ENCODE measurements at places on chromosomes 7 and 10. TPM values are rescaled to one million over a fixed set of nuclear protein-coding genes. Genes with fewer than 3 reads are reported as not detected.
A peak's percentile ranks its signal among the peaks of the same experiment; 100 is the strongest.

GRCh38 chr10:72893136-72893798 is at the start of gene OIT3:
Gene OIT3, plus strand, starts transcription at chr10:72893739. Its CDS starts 60 bp downstream, at chr10:72893799.
- DNase-seq: no peak

DNA sequence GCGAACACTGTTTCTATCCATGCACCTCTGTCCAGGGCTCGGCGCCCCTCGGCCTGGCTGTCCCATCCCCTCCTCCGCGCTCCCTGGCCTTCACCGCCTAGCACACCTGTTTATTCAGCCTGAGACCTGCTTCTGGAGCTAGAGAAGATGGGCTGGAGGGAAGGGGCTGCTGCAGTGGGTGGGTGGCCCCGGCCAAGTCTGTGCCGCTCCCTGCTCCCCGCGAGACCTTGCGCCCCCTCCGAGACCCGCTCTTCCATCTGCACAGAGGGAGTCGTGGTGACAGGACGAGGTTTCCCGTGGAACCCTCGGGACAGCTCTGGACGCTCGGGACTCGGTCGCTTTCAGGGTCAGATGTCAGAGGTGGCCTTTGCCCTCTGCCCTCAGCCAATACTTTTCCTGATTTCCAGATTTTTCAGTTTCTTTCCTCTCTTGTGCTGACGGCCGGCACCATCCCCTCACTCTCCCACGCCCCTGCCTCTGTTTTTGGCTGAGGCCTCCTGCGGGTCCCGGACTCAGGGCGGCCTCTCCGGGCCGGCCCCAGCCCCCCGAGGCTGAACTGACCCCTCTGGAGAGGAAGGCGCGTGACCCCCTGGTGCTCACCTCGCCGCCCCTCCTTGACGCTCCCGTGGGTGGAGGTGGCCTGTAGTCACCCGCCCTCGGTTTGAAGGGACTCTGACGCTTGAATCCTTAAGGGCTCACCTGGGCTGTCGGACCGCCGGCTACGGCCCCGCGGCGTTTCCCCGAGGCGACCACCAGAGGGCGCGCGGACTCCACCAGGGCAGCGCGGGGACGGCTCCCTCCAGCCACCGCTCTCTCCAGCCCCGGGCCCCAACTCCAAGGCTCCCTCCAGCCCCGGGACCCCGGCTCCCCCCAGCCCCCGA is 15.6 kb downstream of the SHH start:
- peak; percentile 57 for DNase-seq

- no peak for DNase-seq
Measured at GRCh38 chr7:2688409-2689342, 674 bp downstream of the AMZ1 start.

GRCh38 chr10:126663328-126663727 is 7.2 kb downstream of the C10orf90 start:
- DNase-seq: peak; percentile 54

GRCh38 chr7:122995600-122995999 is at the start of gene TAS2R16:
Gene TAS2R16, minus strand, starts transcription at chr7:122995700. Its CDS starts 66 bp downstream, at chr7:122995634.
- no peak for DNase-seq

DNA sequence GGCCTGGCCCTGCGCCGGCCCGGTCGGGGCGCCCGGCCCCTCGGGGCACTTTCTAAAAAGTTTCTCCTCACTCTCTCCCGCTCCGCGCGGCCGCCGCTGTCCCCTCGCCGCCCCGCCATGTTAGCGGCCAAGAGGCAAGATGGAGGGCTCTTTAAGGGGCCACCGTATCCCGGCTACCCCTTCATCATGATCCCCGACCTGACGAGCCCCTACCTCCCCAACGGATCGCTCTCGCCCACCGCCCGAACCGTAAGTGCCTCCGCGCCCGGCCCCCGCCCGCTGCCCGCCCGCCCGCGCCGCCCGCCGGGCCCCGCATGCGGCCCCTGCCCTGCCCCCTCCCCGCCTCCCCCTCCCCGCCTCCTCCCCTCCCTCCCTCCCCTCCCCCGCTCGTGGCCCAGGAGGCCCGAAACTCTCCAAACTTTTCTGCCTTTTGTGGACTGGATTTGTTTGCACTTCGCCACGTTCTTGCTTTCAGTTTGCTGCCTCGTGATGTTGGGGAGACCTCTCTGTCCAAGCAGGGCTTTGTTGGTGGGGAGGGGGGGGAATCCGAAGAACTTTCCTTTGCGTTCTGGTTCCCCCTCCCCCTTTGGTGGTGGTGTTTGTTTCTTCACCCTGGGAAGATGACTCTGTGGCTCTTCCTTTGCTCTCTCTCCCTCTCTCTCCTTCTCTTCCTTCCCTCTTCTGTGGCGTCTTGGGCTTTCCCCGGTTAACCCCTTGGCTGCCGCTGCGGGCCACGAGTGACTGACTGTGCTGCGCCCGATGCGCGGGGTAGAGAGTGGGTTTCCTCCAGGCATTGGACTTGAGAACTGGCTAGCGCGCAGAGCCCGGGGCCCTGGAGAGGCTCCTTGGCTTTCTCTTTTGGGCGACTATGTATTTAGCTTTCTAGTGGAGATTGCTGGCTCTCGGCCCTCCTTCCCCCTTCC is 1.6 kb downstream of the TCF7L2 start:
- peak; percentile 61 for DNase-seq

DNA sequence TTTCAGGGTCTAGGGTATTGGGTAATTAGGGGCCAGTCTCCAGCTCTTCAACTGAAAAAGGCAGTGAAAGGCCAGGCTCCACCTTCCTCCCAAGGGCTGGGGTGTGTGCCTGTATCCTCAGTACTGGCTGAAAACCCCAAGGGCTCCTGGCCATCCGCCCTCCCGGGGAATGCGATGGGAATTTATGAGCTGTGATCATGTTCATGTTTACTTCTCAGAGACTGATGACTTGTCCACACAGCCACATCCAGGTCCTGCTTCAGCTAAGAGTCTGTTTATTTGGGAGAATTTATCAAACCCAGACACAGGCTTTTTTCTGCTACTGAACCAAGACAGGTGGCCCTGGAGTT is 91.7 kb downstream of the CCDC3 start:
- DNase-seq: no peak

GRCh38 chr7:102981451-102981850 is 68.7 kb downstream of the LRRC17 start:
- no peak for DNase-seq

- DNase-seq: no peak
Measured at GRCh38 chr7:4164556-4164955, 517.5 kb upstream of the FOXK1 start.

BICC1 gene
- 5.7 TPM for total RNA-seq

DNA sequence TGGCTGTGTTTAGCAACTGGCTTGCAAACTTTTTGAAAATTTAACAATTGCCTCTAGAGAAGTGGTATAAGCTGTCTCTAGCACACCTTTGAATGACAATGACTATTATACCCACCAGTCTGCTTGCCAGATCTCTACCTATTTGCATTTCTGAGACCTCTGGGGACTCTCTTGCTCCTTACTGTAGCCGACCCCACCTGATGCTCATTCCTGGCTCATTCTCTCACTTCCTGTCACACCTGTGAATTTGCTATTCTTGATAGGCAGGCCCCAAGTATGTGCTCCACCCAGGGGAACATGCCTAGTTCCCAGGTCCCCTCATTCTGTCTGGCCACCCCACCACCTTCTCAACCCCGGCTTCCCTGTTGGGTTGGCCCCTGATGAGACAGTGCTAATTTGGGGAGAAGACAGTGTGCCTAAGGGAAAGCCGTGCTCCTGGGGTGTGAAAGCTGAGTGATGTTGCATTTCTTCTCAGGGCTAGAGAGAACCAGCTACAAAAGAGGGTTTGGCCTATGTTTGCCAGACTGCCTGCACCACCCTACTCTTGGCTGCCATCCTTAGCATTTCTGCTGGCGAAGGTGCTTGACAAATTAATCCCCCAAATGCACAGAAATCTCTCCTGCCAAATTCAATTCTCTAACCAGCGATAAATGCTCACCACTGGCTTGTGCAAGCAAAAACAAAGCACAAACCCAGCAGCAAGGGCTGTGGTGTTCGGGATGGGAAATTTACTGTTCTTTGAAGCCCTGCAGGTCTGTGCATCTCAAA is 138.2 kb downstream of the RPS24 start:
- DNase-seq: no peak

DNA sequence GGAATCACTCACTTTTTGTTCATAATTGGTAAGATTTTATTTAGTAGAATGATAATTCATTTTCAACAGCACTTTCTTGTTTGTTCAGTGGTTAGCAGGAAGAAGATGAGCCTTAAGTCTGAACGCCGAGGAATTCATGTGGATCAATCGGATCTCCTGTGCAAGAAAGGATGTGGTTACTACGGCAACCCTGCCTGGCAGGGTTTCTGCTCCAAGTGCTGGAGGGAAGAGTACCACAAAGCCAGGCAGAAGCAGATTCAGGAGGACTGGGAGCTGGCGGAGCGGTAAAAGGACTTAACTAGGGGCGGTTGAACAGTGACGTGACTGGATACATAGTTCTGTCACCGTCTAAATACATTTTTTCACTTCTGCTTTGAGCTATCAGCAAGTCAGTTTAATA is 31.3 kb downstream of the RABGEF1 start:
- DNase-seq: no peak

DNA sequence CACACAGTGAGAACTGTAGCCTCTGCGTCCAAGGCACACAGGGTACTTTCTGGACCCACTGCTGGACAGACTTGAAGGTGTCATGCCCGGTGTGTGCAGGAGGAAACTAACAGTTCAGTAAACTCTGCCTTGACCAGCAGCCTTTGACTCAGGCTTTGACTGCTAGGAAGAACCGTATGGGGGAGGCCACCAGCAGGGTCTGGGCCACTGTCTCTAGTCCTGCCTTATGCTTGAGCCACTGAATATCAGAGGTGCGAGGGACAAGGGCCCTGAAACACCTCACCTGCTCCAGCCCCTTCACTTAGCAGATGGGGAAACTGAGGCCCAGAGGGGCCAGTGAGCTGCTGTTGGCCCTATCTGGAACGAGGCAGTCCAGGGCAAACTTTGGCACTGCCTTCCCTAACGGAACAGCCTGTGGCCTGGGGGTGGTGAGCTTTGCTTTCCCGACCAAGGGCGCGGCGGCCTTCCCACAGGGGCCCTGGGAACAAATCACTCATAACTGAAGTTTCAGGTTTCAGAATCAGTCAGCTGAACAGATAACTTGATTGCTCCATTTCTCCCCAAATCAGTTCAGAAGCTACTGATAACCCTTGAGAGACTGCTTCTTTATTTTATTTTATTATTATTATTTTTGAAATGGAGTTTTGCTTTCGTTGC is 130.0 kb downstream of the FAM53B start:
- no peak for DNase-seq

DNA sequence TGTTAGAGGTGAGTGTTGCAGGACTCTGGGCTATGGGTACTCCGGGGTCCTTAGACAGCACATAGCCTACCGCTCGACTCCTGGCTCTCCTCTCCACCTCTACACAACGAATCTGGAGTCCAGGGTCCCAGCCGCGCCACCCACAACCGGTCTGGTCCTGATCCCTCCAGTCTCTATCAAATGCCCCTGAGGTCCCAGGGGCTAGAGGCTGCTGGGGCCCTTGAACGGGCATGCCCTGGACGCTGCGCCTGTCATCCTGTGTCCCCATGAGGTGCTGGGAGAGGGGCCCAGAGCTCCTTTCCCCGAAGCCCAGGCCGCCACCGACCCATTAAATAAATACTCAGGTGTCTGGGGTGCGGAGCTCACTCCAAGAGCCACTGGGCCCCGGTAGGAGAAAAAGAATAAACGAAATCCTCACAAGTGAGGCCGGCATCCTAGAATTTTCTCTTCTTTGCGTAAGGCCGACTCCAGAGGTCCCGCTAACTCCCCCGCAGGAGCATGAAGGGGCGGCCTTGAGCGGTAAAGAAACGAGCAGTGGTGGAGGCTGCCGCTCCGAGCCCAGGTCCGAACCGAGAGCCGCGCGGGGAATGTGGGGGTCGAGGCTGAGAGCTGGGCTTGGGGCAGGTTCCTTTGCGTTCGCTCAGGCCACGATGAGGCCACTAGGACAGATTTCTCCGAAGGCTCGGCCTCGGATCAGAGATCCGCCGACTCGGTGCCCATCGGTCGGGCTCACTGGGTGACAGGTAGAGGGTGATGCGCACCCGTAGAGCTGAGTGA is 166.7 kb downstream of the NRF1 start:
- no peak for DNase-seq

GRCh38 chr10:114043532-114044246 is at the start of gene ADRB1:
Gene ADRB1, plus strand, starts transcription at chr10:114043866. Its CDS starts 267 bp downstream, at chr10:114044133.
- peak; percentile 96 for DNase-seq

POLD2 gene
- 78.0 TPM for total RNA-seq

- peak; percentile 82 for DNase-seq
Measured at GRCh38 chr10:17229967-17230682, 2.1 kb downstream of the VIM start.

DNA sequence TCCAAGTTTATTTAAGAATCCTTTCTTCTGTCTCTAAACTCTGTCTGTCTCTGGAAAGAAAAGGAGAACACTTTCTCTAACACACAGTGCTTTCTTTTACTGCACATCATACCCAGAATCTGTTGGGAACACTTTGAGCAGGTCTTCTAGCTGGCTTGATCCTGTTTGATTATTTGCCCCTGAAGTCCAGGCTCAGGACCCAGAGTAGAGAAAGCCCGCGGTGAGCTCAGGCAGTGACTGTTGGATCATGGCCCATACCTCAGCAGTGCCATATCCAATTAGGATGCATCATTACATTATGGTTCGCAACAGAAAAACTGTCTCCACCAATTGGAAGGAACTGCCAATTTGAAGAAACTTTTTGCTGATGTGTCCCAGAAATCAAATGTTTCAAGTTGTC is 51.4 kb downstream of the ATOH7 start:
- DNase-seq: no peak

DNA sequence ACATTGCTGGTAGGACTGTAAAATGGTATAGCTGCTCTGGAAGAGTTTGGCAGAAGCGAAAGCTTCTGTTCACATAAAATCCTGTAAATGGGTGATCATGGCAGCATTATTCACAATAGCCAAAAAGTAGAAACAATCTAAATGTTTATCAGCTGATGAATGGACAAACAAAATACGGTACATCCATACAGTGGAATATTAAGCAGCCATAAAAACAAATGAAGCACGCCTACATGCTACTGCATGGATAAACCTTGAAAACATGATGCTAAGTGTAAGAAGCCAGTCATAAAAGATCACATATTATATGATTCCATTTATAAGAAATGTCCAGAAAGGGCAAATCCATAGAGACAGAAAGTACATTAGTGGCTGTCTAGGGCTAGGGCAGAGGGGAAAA is 32.7 kb downstream of the KIN start:
- DNase-seq: no peak

DNA sequence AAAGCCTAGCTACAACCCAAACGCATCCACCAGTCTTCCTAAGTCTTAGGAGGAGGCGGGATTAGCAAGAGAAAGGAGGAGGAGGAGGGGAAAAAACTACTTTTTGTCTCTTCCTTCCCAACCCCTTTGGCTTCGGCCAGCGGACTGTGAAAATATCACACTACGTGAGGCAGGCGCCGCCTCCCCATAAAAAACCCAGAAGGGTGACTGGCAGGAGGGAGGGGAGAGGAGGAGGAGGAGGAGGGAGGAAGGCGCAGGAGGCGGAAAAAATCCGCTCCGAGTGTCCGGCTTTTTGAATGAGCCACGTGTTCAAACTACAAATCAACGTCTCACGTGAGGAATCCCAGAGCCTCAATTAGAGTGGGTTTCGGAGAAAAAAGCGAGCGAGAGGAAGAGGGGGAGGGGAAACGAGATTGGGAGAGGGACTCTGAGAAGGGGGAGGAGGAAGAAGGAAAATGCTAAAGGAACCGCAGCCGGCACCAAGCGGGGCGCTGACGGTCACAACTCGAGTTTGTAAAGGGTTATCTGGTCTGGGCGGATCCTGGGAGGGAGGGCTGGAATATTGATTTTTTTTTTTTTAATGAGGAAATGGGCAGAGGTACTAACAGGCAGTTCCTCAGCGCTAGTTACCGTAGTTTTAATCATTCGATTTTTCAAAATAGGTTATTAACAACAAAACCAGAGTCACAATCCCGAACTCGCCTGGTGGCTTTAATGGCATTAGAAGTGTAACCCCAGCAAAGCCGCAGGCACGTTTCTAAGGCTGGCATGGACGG is at the start of gene IGF2BP3:
IGF2BP3 (minus strand) TSS at position 162 of the 776 bp plus-strand sequence. CDS start 381 bp downstream, outside the sequence.
- DNase-seq: no peak

- DNase-seq: no peak
Measured at GRCh38 chr7:82605247-82605864, 161.8 kb upstream of the CACNA2D1 start.

PITX3 gene
- total RNA-seq: 0.85 TPM
